ENCODE measurements at places on chromosomes 4 and X. TPM values are rescaled to one million over a fixed set of nuclear protein-coding genes. Genes with fewer than 3 reads are reported as not detected.

DNA sequence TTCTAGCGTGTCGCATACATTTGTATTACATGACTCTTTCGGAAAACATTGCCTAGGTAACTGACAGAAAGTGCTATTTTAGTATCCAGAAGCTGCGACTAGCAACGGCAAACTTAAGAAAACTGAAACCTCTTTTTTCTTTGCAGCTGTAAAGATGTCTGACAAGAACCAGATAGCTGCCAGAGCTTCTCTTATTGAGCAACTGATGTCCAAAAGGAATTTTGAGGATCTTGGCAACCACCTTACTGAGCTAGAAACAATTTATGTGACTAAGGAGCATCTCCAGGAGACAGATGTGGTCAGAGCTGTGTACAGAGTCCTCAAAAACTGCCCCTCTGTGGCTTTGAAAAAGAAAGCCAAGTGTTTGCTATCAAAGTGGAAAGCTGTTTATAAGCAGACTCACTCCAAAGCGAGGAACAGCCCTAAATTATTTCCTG, 9.4 kb downstream of the TCEANC start:
- DNase-seq = no peak

- DNase-seq = no peak
Observed at GRCh38 chrX:25226151-25226550, 210.4 kb upstream of the ARX start.

DNA sequence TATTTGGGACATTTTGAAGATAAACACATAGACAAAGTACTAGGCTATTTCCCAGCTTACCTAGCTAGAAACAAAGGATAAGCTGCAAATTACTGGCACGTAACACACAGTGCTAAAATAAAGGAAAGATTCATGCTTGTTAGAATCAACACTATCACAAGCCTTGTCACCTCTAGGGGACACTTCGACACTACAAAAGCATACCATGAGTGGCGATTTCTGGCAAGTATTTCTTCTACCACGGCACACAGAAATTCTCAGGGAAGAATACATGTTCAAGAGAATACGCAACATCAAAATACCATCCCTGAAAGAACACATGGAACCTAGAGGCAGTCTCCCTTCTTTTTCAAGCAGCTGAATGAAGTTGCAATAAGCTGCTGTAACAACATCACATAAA, 5.1 kb downstream of the MECP2 start:
- DNase-seq = no peak

- DNase-seq = no peak
Observed at GRCh38 chrX:101360390-101360789, 11.8 kb upstream of the TIMM8A start.

GRCh38 chr4:8198906-8199593, at the start of gene SH3TC1:
SH3TC1 (plus strand) TSS chr4:8199290; CDS start chr4:8205195, 5,905 bp downstream.
- peak; percentile 96 for DNase-seq

Gene DIPK2B
- total RNA-seq = 8.6 TPM

DNA sequence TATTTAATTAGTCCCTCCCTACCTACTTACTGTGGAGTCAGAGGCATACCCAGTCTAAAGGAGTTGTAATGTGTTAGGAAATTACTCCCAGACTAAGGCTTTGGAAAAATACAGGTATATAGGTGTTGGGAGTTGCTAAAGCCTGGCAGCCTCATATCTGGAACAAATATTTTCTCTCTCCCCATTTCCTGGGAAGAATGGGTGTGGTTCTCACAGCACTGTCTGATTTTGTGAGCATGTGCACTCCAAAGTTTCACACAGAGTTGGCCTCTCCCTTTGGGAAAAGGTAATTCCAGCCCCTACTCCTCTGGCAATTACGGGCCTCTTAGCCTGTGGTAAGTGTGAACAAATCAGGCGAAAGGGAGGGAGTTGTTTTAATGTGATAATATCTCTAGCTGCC, 187.0 kb downstream of the MID1IP1 start:
- no peak for DNase-seq

Gene CXCL1
- total RNA-seq = 1.6 TPM

DNA sequence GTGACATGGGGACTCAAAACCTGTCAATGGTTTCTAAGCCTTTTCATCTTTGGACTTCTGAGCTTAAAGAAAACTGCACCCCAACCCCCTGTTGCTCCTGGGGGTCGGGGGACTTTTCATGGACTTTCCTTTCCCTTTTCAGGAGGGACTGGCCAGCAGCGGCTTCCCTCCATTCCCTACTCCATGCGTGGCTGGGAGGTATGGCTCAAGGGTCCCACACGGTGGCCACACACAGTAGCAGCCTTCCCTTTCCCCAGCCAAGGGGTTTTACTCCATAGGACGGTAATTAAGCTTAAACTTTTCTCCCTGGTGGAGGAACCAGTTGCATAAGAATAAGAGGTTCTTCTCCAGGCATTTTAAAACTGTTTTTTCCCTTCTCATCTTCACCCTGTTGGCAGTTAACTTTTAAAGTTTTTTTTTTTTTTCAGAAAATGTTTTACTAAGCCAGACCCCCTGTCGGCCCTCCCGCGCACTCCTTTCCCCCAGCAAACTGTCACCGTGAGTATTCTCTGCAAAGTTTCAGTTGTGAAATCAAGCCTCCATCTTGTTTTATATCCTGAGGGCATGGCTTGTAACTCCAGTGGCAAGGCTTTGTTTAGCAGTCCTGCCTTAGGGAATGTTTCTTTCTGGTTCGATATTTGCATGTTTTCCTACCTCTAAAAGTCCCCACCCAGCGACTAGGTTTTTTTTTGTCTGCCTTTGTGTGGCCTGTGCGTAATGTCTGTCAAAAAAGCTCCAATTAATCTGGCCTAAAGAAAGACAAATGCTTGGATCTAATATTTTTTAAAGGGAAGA, 325.7 kb downstream of the TLL1 start:
- DNase-seq = no peak

DNA sequence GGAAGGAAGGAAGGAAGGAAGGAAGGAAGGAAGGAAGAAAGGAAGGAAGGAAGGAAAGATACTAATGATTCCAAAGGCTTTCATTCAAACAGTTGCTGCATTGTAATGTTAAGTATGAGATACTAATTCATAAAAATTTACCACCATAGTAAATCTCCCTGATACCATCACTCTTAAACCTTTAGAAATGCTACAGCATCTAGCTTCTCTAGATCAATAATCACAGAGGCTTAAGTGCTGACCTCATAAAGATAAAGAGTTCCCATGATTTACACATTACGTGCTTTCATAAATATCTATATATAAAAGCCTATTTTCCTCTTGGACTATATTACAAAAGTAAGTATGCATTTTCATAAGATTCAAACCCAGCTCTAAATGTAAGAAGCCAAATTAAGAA, 36.4 kb downstream of the F9 start:
- DNase-seq = no peak

- no peak for DNase-seq
Observed at GRCh38 chr4:16691450-16691849, 207.0 kb downstream of the LDB2 start.

Gene SERPINA7
- total RNA-seq = not detected

GRCh38 chr4:55475394-55476243, 71.1 kb downstream of the CLOCK start:
- no peak for DNase-seq

- no peak for DNase-seq
Observed at GRCh38 chr4:5933116-5933515, 40.2 kb upstream of the CRMP1 start.

DNA sequence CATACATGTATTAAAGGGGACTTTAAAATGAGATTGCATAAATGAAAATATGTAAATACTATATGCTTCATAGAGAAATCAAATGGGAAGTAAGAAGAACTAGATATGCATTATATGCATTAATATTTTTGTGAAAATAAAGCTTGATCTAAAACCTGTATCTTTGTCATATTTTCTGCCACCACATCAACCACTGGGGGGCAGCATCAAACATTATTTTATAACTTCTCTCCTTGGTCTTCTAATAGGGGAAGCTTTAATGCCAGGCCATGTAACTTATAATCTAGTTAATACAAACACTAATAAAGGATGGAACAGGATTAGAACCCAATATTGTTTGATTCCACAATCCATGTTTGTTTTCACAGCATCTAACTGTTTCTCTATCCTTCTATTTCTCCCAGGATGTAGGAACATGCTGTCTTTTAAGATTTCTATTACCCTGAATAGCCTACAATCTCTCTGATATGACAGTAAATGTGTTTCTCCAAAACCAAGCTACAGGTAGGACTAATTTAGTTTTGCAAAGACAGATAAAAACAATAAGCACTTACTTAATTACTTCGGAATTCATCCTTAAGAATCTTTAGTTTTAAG, 10.0 kb downstream of the QRFPR start:
- DNase-seq = peak; percentile 29

Gene RTL5
- 0.46 TPM for total RNA-seq

Gene REPS2
- total RNA-seq = 10.8 TPM

Gene TLR8
- 0.84 TPM for total RNA-seq

Gene ZNF518B
- total RNA-seq = 38.3 TPM

DNA sequence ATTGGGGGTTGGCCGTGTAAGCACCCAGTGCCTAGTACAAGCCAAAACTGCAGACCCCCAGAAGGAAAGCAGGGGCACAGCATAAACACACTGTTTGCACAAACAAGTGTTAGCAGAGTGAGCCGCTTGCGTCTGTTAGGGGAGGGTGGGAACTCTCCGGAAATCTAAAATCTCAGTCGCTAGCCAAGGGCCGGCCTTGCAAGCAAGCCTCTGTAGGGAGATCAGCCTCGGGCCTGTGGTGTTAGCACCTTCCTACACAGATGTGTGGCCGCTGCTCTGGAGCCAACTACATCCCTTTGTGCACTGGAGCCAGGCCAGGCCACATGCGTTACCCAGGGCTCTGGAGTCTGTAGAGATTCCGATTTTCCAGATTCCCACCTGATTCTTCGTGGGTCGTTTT, 67.1 kb downstream of the GPR143 start:
- DNase-seq = no peak

- DNase-seq = no peak
Observed at GRCh38 chr4:57100979-57101651, 9.1 kb downstream of the IGFBP7 start.

Gene RAI2
- total RNA-seq = 6.7 TPM

Gene SRPK3
- total RNA-seq = 0.79 TPM

GRCh38 chr4:1509366-1509765, 103.1 kb upstream of the NKX1-1 start:
- no peak for DNase-seq

GRCh38 chrX:123399709-123400108, 215.6 kb downstream of the GRIA3 start:
- DNase-seq = no peak

Gene GLRA2
- not detected for total RNA-seq

Gene MYL5
- 7.2 TPM for total RNA-seq

DNA sequence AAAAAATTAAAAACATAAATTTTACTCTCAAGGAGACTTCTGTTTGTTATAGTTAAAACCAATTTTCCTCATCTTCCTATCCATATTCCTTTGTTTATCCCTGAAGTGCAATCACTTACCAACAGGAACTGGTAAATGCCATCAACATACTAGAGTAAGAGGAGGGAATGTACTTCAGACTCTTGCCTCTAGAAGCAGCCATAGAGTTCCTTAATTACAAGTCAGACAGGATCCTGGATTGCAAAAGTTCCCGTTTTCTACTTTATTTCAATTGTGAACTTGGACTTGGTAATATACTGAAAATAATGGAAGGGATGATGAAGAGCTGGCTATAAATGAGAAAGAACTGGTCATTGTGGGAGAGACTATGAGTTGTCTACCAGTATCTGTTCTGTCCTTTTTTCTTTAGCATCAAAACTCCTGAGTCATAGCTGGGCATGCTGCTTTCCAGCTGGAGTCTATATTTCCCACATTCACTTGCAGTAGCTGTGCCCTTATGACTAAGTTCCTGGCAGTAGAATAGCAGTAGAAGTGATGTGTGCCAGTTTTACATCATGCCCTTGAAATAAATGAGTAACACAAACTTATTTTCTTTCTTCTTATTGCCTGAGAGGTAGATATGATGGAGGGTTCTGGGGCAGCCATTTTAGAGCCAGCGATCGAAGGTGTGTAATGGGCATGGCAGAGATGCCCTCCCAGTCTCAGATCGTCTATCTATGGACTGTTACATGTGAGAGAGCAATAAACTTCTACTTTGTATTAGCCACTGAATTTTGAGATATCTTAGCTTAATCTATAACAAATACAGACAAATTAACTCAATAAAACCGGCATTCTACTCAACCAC, 26.8 kb upstream of the SPARCL1 start:
- no peak for DNase-seq

DNA sequence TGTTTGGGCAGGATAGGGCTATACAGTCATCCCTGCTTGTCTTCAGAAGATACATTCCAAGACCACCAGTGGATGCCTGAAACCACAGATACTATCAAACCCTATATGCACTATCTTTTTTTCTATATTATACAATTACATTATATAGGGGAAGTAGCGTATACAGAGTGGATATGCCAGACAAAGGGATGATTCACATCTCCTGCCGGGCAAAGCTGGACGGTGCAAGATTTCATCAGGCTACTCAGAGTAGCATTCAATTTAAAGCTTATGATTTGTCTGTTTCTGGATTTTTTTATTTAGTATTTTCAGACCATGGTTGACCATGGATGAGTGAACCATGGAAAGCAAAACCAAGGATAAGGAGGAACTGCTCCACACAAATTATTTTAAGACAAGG, 7.0 kb upstream of the AMTN start:
- DNase-seq = no peak

- no peak for DNase-seq
Observed at GRCh38 chr4:8311101-8312068, 41.8 kb downstream of the HTRA3 start.

Gene ADAM29
- total RNA-seq = not detected

Measured in lower leg skin (tissue), 4 donors.